ENCODE measurements at places on chromosomes 3 and 15. TPM values are rescaled to one million over a fixed set of nuclear protein-coding genes. Genes with fewer than 3 reads are reported as not detected.

DNA sequence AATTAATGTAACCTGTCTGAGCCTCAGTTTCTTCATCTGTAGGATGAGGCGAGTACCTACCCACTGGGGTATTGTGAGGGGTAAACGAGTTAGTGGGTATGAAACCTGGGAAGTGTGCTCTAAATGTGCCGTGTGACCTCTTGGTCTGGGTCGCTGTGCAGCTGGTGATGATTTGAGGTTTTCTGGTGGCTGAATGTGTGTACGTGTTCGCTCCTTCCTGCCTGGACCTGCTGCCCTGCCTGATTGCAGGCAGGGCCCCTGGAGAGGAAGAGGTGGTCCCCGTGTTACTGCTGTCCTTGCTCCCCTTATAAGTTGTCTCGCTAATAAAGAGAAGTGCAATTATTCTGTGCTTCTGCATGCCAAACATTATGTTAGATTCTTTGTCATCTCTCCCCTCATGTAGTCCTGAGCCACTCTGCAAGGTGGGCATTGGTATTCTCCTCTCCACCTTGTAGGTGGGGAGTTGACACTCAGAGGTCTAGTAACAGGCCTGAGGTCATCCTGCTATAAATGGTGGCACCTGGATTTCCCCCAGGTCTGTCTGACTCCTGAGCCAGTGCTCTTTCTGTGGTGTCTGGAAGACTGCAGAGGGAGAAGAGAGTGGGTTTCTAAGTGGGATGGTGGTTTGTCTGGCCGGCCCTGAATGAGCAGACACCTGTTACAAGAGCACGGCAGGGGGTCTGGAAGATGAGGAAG is 15.7 kb downstream of the PDIA5 start:
- H3K4me1 ChIP-seq = peaks cover 33% of the 10 kb centered on the region
- no peaks in the 10 kb centered on the region for H3K36me3 ChIP-seq
- DNase-seq = peak; percentile 16
- H3K27me3 ChIP-seq = peaks cover 9% of the 10 kb centered on the region
- no peak overlapping the region for H3K27ac ChIP-seq
- peak overlapping the region; percentile 31 for H3K4me3 ChIP-seq

DNA sequence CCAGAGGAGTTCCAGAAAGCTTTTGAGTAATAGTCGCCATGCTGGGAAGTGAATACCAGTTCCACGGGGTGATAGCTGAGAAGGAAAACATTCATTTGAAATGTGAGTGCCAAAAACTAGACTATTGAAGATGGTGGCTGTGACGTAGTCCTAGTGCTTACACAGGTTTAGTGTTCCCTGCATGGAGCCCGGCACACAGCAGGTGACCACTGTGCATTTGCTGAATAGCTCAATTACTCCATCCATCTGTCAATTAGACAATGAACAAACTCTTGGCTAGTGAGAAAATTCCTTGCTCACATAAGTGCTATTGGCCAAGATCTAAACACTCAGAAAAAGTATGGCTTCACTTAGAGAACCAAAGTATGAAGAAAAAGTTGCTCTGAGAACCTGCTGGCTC is 448.1 kb upstream of the WNT5A start:
- no peaks in the 10 kb centered on the region for H3K36me3 ChIP-seq
- H3K27ac ChIP-seq = no peak overlapping the region
- H3K27me3 ChIP-seq = no peaks in the 10 kb centered on the region

GRCh38 chr3:170961616-170962400 is 53.4 kb upstream of the EIF5A2 start:
- H3K4me3 ChIP-seq = no peak overlapping the region
- no peaks in the 10 kb centered on the region for H3K36me3 ChIP-seq
- H3K27me3 ChIP-seq = peaks cover 2% of the 10 kb centered on the region
- H3K27ac ChIP-seq = no peak overlapping the region
- no peak for DNase-seq
- no peaks in the 10 kb centered on the region for H3K4me1 ChIP-seq

DNA sequence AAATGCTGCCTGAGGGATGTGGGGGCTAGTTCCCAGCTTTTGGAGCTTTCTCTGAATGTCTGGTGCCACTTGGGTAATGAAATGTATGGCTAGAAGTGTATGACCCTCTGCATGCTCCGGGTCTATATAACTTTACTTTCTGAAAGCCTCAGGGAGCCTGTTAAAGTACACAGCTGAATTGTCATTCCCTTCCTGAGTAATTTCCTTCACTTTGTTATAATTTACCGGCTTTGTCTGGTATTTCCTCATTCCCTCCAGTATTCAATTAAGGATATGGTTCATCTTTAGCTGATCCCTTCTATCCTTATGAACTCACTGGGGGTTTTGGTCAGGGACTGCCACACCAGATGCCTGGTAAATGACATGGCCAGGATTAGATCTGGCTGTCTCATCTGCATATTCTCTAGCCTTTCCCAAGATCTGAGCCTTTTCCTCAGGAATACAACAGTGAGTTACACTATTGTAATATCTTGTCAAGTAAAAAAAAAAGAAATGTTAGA is 620.3 kb downstream of the ZPLD1 start:
- no peaks in the 10 kb centered on the region for H3K36me3 ChIP-seq
- H3K4me3 ChIP-seq = no peak overlapping the region
- DNase-seq = no peak
- H3K4me1 ChIP-seq = no peaks in the 10 kb centered on the region
- H3K27me3 ChIP-seq = no peaks in the 10 kb centered on the region

GRCh38 chr3:100297784-100298183 is 36.8 kb upstream of the NIT2 start:
- H3K4me1 ChIP-seq = no peaks in the 10 kb centered on the region
- H3K27ac ChIP-seq = no peak overlapping the region
- H3K36me3 ChIP-seq = peaks cover 15% of the 10 kb centered on the region
- H3K27me3 ChIP-seq = no peaks in the 10 kb centered on the region
- no peak overlapping the region for H3K4me3 ChIP-seq
- no peak for DNase-seq

DNA sequence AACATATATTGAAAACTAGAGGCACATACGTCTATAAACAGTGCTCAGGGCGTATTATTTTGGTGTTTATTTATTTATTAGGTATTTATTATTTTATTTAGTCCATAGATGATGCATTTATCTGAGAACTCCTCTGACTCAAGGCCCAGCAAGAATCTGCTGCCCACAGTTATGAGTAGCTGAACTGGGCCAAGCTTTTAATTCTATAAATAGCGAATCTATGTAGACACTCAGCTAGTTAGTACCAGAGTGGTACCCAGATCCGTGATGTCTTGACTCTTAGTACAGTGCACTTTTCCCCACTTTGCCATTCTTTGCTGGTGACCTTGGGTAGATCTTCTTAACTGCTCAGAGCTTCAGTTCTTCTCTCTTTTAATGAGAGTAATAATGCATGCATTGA is 370.4 kb upstream of the TPRG1 start:
- no peaks in the 10 kb centered on the region for H3K27me3 ChIP-seq
- no peak overlapping the region for H3K4me3 ChIP-seq
- no peak overlapping the region for H3K27ac ChIP-seq

- H3K4me1 ChIP-seq = no peaks in the 10 kb centered on the region
- H3K36me3 ChIP-seq = no peaks in the 10 kb centered on the region
- no peak overlapping the region for H3K4me3 ChIP-seq
- peaks cover 4% of the 10 kb centered on the region for H3K27me3 ChIP-seq
- H3K27ac ChIP-seq = no peak overlapping the region
- DNase-seq = no peak
These were observed 22.0 kb downstream of the PRR23E start for GRCh38 chr3:127214975-127215374.

- peaks cover 12% of the 10 kb centered on the region for H3K27me3 ChIP-seq
- no peak overlapping the region for H3K4me3 ChIP-seq
- DNase-seq = no peak
- H3K36me3 ChIP-seq = no peaks in the 10 kb centered on the region
- no peaks in the 10 kb centered on the region for H3K4me1 ChIP-seq
- no peak overlapping the region for H3K27ac ChIP-seq
These were observed 10.4 kb downstream of the CFAP92 start for GRCh38 chr3:128983293-128984069.

GRCh38 chr15:35958975-35959374 is 413.0 kb upstream of the DPH6 start:
- H3K4me3 ChIP-seq = no peak overlapping the region
- H3K27me3 ChIP-seq = no peaks in the 10 kb centered on the region
- no peak overlapping the region for H3K27ac ChIP-seq
- no peaks in the 10 kb centered on the region for H3K36me3 ChIP-seq
- H3K4me1 ChIP-seq = no peaks in the 10 kb centered on the region
- DNase-seq = no peak

DNA sequence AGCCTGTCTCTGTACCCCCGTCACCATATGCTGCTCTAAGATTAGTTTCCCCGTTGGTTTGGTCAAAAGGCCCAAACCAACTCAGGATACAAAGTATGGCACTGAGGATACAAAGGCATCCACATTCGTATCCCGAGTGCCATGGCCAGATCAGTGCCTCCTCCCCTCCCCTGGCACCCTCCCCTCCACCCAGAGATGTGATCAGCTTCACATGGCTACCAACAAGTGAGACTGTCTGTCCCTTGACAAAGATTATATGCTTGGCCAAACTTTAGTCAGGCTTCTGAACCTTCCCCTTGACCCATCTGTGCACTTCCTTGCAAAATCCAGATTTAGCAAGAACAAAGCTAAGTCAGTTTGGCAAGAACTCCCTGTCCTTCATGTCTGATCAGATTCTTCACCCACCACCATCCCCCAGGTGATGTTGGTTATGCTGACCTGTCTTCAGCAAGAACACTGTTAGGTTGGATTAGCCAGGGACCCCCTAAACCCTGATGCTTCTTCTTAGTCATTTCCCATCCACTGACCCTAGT is 61.7 kb downstream of the KLF15 start:
- no peaks in the 10 kb centered on the region for H3K4me1 ChIP-seq
- H3K36me3 ChIP-seq = no peaks in the 10 kb centered on the region
- H3K27me3 ChIP-seq = peaks cover 30% of the 10 kb centered on the region

GRCh38 chr15:64911311-64912186 is at the start of gene ANKDD1A:
ANKDD1A (plus strand) TSS chr15:64911902; CDS start chr15:64911931, 29 bp downstream.
- H3K4me3 ChIP-seq = peak within 1 kb of the TSS; percentile 77
- H3K36me3 ChIP-seq = no peaks in the 10 kb centered on the region
- H3K27me3 ChIP-seq = peaks cover 21% of the 10 kb centered on the region
- DNase-seq = no peak
- no peak within 1 kb of the TSS for H3K27ac ChIP-seq

DNA sequence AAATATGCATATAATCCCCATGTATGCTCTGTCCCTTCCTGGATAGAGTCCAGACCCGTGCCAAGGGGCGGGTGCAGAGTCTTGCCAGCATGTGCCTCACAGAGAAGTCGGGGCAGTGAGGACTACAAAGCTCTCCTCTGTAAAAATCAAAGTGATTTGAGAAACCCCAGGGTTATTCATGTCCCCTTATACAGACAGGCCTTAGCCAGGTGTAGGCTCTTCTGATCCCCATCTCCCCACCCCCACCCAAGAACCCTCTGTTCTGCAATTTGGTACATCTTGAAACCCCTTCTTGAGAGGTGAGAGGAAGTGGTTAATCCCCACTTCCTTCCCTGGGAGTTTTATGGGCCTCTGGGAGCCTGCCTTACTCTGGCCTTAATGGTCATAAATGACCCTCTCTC is 24.7 kb downstream of the TRIM71 start:
- no peaks in the 10 kb centered on the region for H3K27me3 ChIP-seq
- H3K36me3 ChIP-seq = no peaks in the 10 kb centered on the region
- peaks cover 12% of the 10 kb centered on the region for H3K4me1 ChIP-seq
- no peak for DNase-seq

GRCh38 chr15:70632491-70633102 is 130.8 kb downstream of the UACA start:
- H3K27me3 ChIP-seq = peaks cover 67% of the 10 kb centered on the region
- no peaks in the 10 kb centered on the region for H3K36me3 ChIP-seq
- DNase-seq = no peak
- H3K4me3 ChIP-seq = no peak overlapping the region

DNA sequence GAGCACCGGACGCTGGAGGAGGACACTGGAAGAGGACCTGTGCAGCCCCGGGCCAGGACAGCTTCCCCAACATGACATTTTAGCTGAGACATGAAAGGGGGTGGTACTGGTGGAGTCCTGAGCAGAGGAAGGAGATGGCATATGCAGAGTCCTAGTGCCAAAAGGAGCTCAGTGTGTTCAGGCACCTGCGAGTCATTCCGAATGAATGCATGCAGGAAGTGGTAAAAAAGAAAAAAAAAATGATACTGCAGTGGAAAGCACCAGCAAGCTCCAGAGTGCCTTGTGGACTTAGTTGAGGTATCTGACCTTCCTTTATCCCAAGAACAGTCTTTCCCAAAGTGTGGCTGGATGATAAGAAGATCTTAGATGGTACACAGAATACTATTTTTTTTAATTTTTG is 6.6 kb upstream of the ZNF148 start:
- no peaks in the 10 kb centered on the region for H3K36me3 ChIP-seq
- H3K4me1 ChIP-seq = peaks cover 2% of the 10 kb centered on the region
- DNase-seq = no peak
- no peak overlapping the region for H3K4me3 ChIP-seq
- H3K27me3 ChIP-seq = peaks cover 18% of the 10 kb centered on the region

DNA sequence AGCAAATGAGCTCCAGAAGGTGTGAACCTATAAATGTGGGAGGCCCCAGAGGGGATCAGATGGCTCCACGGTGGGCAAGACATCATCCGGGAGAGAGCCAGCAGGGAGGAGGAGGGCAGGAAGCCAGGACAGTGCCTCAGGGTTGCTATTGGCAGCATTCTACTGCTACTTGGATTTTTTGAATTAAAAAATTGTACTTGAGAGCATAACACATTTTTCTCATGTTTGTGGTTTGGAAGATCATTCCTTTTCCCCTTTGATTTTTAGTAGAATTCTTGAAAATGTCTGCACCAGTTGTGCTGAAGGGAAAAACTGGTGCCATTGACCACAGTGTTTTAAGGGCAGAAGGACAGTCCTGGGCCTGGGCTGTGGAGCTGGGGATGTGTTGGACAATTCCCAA is 59.2 kb downstream of the LYZL4 start:
- H3K27ac ChIP-seq = no peak overlapping the region
- H3K36me3 ChIP-seq = no peaks in the 10 kb centered on the region
- H3K4me3 ChIP-seq = no peak overlapping the region
- no peaks in the 10 kb centered on the region for H3K4me1 ChIP-seq

- no peak for DNase-seq
- no peaks in the 10 kb centered on the region for H3K4me1 ChIP-seq
- no peaks in the 10 kb centered on the region for H3K27me3 ChIP-seq
- no peak overlapping the region for H3K27ac ChIP-seq
- H3K4me3 ChIP-seq = no peak overlapping the region
These were observed 78.8 kb downstream of the THRB start for GRCh38 chr3:24415824-24416223.

- H3K27ac ChIP-seq = peak overlapping the region; percentile 95
- DNase-seq = no peak
- no peaks in the 10 kb centered on the region for H3K36me3 ChIP-seq
These were observed 59.1 kb downstream of the CORO2B start for GRCh38 chr15:68637767-68638404.

The ACY1 gene
- 23.0 TPM for polyA plus RNA-seq

The ZPLD1 gene
- polyA plus RNA-seq = not detected

The SETD5 gene
- polyA plus RNA-seq = 45.2 TPM

The FAM81A gene
- 9.8 TPM for polyA plus RNA-seq

The NR1I2 gene
- polyA plus RNA-seq = not detected

The CYP8B1 gene
- not detected for polyA plus RNA-seq

The C3orf49 gene
- not detected for polyA plus RNA-seq

Measured in naive B cell (primary cell).